Stimulated activated CD8-positive, alpha-beta memory T cell treated with anti-CD3 and anti-CD28 coated beads, Interleukin-15, amount 100 ng/mL, for 1 hour (primary cell): ENCODE measurements at places on chromosomes 2 and 18.

GRCh38 chr2:29325544-29325943 lies 210.3 kb downstream of the CLIP4 start:
- no peak for DNase-seq

- no peak for DNase-seq
Observed at GRCh38 chr2:172307800-172308199, 119.6 kb upstream of the ITGA6 start.

DNA sequence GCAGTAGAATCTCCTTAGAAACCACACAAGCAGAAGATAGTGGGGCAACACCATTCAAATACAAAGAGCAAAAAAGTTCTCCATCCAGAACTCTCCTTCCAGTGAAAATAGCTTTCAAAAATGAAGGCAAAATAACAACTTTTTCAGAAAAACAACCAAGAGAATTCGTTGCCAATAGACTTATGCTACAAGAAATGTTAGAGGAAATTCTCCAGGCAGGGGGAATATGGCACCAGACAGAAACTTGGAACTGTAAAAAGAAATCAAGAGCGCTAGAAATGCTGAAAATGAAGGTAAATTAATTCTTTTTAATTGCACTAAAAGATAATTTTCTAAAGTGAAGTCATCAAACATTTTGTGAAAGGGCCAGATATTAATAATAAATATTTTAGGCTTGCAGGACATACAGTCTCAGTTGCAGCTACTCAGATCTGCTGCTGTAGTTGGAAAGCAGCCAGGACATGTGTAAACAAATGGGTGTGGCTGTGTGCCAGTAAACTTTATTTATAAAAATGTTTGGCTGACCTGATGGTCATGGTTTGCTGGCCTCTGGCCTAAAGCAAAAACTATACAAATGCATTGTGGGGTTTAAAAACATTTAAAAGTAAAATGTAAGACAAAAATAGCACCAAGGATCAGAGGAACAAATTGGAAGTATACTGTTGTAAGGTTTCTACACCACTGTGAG lies 73.7 kb upstream of the TGFA start:
- DNase-seq, result no peak

DNA sequence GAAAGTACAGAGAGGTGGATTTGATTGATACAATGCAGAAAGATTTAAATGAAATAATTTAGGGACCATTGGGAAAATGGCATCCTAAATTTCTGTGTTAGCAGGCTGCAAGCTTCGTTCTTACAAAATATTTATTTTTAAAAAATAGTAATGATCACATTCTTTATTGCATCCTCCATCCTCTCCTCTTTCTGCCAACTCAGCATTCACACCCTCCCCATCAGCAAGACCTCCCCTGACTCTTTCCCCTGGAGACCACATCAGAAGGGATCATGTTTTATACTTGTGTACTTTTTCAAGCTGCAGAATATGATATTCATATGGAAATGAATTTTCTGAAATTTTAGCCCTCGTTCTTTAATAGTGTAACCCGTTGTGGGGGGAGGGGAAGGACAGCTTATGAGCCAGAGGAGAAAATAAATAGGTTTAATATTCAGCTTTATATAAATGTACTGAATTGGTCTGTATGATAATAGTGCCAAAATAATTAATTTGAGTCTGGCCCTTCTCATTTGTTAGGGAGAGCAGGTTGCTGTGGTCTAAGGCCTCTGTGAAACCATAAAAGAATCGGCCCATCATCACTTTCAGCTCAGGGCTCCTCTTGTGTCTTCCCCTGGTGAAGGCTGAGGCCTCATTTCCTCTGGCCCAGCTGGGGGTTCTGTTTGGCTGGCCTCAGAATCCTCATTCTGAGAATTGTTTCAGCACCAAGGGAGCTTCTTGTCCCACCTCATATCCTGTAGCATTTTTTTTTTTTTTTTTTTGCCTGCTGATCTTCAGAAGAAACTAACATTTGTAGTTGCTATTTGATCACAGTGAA lies 330.8 kb downstream of the TXNL1 start:
- no peak for DNase-seq

- DNase-seq, result no peak
Observed at GRCh38 chr2:217113491-217113890, 253.6 kb upstream of the TNP1 start.

- DNase-seq, result no peak
Observed at GRCh38 chr18:70263336-70263735, 25.5 kb upstream of the SOCS6 start.

GRCh38 chr2:105977212-105977611 lies 216.9 kb downstream of the UXS1 start:
- DNase-seq, result no peak

DNA sequence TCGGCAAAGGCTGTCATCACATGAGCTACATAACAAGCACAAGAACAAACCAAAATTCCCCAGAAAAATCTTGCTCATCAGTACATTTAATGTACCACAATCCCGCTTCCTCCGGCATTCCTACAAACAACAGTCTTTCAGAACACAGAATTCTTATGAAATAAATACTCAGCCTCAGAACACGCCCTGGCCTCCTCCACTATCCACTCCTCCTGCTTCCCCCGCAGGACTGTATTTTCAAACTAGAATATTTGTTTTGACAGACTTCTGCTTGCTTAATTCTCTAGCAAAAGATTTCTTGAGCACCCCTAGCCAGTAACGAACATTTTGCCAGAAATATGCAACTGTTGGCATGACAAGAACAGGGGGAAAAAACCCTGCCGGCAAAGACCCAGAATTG lies 131.2 kb downstream of the THADA start:
- no peak for DNase-seq

DNA sequence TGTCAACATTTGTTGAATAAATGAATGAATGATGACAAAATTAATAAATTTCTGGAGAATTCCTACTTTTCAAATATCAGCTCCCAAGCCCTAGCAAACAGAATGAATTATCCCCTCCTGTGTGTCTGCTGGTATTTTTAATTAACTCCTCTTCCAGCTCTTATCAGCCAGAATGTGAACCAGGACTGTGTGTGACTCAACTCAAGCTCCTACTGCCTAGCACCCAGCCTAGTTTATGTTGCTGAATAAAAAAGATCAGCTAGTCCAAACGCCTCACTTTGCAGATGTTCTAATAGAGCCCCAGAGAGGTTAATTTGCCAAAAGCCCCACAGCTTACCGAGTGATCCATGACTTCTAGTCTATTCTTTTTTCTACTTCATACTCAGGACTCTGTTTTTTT lies 50.3 kb downstream of the RABL2A start:
- no peak for DNase-seq

DNA sequence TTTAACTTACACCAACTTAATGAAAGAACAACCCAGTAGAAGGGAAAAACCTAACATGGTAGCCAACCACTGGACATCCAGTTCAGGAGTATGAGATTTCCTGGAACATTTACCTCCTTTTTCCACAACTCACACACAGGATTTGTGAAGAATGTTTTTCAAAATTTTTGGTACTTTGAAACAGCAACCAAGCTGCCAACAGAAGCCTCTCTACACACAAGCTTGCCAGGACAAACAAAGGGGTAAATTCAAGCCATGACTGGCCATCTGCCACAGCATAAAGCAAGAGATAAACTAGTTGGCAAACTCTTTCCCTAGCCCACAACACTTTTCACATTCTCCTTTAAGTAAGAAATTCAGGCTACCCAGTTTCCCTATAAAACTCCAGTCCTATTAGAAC lies 21.4 kb downstream of the MGAT4A start:
- no peak for DNase-seq

GRCh38 chr2:201859949-201860348 lies 53.6 kb downstream of the CDK15 start:
- no peak for DNase-seq

DNA sequence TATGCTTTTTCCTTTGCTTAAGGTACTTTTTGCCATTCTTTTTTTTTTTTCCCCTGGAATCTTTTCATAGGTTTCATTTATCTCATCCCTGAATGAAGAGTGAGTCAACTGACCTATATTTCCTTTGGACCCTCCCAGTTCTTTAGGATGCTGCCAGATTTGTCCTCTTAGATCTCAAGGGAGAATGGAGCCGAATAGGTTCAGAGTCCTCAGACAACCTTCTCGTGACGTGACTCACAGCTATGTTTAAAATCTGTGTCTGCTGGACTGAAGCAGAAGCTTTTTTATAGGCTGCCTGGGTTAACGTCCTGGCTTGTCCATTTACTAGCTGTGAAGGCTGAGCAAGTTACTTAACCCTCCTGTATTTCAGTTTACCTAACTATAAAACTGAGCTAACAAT lies 358.6 kb downstream of the DLGAP1 start:
- DNase-seq, result no peak

DNA sequence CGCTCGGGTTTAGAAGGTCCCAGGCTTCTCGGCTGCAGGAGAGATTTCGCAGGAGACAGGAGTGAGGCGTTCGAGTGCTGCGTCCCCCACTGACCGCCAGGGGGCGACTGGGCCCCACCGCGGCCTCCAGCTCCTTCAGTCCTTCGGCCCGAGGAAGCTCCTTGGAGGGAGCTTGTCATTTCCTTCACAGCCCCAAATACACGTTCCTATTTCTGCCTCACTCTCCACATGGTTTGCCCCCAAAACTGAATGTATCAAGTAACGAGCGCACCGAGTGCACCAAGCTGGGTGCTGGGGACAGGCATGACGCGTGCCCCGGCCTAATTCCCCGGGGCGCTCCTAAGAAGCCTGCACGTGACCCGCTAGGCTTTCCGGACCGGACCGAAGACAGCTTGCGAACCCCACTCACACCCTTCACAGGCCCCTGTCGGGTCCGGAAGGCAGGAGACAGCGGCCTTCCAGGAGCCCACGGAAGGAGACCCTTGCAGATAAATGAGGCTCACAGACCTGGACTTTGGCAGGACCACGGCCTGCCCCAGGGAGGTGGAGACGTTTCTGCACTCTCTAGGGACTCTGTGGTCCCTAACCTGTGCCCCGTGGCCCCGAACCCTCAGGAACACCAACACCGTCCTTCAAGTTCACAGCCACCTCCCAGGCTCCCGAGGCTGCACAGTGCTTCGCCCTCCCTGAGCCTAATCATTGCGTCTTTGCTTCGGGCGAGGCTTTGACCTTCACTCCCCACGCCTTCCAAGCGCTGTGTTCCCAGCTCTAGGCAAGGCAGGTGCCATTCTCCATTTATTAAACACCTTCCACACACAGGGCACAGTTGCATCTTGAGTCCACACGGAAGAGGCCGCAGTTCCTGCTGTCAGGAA lies 13.0 kb upstream of the FAHD2A start:
- DNase-seq, result no peak

- no peak for DNase-seq
Observed at GRCh38 chr18:13112982-13113381, 105.6 kb upstream of the LDLRAD4 start.

GRCh38 chr2:111626037-111626864 lies 257.7 kb downstream of the ANAPC1 start:
- DNase-seq, result no peak

DNA sequence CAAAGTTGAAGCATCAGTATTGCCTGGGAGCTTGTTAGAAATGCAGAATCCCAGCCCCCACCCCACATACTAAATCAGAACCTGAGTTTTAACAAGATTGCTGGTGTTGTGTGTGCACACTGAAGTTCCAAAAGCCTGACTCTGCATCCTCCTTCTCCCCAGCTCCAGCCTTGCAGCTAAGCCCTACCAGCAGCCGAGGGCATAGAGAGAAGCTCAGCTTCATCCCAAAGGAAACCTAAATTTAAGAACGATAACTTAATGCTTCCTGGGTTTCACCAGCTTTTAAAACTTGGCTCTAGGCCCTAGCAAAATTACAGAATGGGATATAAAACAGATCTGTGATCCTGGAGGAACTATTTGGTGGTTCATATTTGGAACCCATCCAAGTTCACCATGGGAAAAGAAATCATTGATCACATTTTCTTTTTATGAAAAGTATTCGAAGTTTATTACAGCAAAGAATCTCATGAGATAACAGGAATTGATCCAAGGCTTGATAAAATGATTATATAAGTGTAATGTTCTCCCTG lies 11.1 kb downstream of the SMYD1 start:
- DNase-seq, result no peak

DNA sequence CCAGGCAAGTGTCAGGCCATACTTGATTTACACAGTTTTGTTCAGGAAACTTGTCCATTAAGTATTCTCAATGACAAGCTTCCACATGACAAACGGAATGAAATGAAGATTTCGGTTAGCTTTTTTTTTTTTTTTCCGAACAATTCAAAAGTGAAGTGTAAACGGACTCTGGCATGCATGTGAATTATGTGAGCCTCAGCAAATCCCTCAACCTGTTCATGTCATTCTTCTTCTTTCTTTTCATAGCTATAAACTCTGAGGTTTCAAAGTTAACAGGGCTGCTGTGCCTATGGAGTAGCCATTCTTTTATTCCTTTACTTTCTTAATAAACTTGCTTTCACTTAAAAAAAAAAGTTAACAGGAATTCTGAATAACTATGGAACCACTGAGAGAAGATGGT lies 110.3 kb downstream of the NOL10 start:
- DNase-seq, result no peak

DNA sequence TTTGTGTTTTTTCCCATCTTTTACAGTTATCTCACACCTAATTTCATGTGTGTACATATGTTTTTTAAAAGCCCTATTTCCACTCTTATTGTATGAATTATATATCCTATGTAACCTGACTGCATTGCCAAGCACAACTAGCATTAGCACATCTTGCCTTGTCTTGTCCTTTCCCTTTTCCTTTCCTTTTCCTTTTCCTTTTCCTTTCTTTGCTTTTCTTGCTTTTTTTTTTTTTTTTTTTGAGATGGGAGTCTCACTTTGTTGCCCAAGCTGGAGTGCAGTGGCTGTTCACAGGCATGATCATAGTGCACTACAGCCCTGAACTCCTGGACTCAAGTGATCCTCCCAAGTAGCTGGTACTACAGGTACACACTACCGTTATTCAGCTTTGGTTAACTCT lies 172.7 kb upstream of the BOD1L2 start:
- no peak for DNase-seq

DNA sequence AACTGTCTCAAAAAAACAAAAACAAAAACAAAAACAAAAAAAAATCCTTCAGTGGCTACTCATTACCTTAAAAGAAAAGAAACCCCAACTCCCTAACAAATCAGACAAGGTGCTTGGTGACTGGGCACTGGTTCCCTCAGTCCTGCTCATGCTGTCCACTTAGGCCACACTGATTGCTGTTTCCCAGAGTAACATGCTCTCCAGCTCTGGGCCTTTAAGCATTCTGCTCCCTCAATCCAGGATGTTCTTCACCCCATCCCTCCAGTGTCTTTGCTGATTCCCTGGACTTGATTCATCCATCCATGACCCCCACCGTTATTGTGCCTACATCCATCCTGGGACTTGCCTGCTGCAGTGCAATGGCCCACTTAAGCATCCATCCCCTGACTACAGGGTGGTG lies 16.4 kb upstream of the XPO1 start:
- DNase-seq, result no peak

GRCh38 chr18:61333271-61333745 lies at the start of gene CDH20:
CDH20 (plus strand) TSS chr18:61333430.
- no peak for DNase-seq
